ENCODE measurements at places on chromosomes 3 and 15.

- no peak for DNase-seq
Measured at GRCh38 chr3:127452321-127452821, 138.2 kb downstream of the TPRA1 start.

DNA sequence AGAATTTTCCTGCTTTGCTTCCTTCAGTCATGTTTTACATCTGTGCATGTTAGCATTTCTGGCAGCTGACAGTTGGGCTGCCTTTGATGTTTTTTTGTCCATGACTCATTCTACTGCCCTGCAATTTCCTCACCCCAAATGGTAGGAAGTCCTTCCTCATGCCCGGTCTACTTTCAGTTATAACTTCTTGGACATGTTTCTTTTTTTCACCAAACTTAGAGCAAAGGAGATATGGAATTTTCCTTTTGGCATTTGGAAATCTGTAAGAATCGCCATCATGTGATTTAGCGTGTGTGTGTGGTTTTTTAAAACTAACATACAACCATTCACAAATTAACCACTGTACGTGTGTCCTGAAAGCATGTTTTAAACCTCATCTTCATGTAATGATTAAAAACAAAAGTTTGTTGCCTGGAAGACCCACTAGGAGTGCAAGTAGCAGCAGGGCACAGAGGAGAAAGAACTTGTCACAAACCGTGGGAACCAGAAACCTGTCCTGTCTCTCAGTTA, 430.7 kb upstream of the CFAP20DC start:
- no peak for DNase-seq

DNA sequence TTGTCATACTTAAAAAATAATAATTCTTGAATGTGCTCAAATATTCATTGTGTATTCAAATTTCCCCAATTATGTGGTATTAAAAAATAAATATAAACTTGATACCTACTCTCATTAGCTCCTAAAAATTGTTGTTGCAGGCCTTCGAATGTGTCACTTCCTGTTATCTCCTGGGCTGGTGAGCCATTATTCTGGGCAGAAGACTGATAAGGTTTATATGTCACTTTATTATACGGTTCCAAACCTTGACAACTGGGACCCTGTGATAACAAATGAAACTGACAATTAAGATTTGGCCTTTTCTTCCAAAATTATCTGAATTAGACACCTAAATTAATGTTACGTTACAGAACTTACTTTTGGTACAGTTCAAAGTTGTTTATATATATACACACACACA, 15.0 kb downstream of the CEP152 start:
- DNase-seq: no peak

GRCh38 chr3:131361464-131362421, 19.8 kb upstream of the NUDT16 start:
- no peak for DNase-seq

GRCh38 chr3:155032918-155033317, 47.2 kb upstream of the MME start:
- DNase-seq: no peak

- DNase-seq: no peak
Measured at GRCh38 chr3:25151903-25152295, 276.2 kb upstream of the RARB start.

DNA sequence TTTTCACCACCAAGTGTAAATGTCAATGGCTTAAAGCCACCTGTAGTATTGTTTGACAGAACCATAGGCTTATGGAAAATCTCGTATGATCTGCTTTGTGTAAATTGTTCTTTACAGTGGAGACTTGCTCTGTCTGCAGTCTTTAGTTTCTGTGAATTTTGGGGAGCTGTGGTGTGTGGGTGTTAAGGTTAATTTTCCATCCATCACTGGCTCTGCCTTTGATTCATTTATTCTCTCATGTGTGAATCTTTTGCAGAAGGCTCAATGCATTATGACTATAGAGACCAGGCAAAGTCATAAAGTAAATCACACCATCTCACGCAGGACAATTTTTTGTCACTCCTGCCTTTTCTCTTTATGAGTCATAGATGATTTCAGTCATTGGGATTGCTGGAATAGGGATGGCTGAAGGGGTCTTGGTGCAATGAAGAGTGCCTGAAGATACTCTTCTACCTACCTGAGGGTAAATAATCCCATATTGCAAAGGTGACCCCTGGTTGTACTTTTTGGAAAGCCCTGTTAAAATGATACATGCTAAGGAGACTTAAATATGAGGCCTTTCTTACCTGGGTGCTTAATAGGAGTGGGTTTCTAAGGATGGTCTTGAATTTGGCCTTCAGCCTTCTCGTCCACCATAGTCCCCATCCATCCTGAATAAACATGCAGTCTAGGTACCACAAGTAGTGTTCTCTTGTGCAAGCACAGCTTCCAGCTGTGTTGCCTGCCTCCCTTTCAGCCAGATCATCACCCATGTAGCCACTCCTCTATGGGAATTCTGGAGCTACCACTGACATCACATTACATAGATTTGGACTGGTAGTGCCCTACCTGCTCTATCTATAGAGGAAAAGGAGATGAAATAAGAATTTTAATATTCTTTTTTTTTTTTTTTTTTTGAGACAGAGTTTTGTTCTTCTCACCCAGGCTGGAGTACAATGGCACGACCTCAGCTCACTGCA, 14.3 kb downstream of the TGFBR2 start:
- DNase-seq: no peak

GRCh38 chr15:88603885-88604284, 17.3 kb upstream of the AEN start:
- no peak for DNase-seq

DNA sequence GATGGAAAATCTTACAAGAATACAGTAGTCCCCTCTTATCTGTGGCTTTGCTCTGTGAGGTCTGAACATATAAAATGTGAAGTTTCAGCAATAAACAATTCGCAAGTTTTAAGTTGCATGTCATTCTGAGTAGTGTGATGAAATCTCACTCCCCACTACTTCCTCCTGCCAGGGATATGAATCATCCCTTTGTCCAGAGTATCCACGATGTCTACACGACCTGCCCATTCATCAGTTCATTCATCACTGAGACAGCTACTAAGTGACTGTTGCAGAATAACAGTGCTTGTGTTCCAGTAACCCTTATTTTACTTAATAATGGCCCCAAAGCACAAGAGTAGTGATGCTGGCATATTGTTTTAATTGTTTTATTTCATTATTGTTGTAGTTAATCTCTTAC, 489.2 kb upstream of the UBE2E2 start:
- no peak for DNase-seq
